ENCODE measurements at places on chromosomes 1 and 21.

DNA sequence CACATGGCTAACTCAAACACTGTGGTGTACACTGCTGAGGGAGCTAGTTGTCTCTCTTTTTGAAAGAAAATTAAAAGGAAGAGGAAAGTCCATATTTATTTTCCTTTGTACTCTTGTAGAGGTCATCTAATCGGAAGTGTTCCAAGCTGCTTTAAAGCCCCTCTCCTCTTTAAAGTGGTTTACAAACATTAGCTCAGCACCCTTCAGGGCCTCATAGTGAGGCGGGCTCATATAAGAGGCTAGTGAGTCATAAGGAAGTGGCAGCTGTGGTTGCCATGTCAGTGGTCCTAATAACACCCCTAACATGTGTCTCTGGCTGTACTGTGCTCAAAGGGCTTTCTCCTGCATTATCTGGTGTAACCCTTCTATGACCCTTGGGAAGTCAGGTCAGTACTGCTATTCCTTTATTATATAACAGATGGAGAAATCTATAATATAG, 104.4 kb upstream of the SERBP1 start:
- no peak for DNase-seq

GRCh38 chr1:235513495-235514366, 9.5 kb upstream of the B3GALNT2 start:
- DNase-seq = no peak

- no peak for DNase-seq
Measured at GRCh38 chr1:214658785-214659184, 55.8 kb downstream of the CENPF start.

- DNase-seq = no peak
Measured at GRCh38 chr1:99758073-99758511, 8.3 kb downstream of the FRRS1 start.

DNA sequence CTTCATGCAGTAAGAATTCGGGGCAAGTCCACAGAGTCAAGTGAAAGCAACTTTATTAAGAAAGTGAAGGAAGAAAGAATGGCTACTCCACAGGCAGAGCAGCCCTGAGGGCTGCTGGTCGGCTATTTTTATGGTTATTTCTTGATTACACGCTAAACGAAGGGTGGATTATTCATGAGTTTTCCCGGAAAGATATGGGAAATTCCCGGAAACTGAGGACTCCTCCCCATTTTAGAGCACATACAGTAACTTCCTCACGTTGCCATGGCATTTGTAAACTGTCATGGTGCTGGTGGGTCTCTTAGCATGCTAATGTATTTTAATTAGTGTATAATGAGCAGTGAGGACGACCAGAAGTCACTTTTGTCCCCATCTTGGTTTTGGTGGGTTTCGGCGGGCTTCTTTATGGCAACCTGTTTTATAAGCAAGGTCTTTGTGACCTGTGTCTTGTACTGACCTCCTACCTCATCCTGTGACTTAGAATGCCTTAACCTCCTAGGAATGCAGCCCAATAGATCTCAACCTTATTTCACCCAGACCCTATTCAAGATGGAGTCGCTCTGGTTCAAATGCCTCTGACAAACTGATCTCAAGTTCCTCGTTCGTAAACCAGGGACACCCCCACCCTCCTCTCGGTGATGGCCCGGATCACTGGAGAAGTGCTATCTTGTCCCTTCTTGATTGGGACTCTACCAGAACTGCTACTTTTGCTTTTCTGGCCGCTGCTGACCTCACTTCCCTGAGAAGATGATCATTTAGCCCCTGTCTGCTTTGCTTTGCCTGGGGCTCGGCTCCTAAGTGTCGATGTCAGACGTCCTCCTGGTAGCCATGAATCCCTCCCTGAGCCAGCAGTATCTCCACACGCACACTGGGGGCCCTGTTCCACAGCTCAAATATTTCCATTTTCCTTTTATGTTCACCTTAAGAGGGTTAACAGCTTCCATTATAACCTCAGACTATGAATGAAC, 48.8 kb downstream of the CLSTN1 start:
- no peak for DNase-seq

DNA sequence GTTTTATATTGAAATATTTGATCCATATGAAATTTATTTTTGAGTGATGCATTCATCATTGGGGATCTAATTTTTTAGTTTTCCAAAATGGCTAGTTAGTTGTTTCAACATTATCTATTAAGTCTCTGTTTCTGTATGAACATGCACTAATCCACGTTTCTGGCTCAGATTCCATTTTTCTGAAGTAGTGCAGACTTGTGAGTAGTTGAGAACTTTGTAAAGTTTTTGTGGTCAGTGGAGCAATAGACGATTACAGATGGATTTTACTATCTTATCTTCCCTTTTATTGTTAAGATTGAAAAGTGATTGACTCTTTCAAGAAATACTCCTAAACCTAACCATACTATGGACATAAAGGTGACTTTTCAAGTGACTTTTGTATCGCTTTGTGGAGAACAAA, 16.7 kb downstream of the SOAT1 start:
- DNase-seq = no peak

DNA sequence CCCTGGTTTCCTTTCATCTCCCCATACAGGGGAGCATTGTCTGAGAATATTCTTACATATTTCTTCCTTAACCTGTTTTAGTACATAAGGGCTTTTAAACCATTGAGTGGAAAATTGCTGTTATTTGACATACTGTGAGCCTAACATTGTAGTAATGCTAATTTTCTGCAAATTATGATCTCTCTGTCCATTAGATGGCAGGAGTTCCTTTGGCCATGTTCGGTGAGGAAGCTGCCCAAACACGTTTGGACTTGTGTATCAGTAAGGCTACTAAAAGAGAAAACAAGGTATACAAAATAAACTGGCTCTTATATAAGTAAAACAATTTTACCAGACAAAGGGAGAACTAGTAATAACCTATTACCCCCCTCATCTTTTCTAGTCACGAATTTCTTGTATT, 29.2 kb downstream of the CDC7 start:
- DNase-seq = no peak

DNA sequence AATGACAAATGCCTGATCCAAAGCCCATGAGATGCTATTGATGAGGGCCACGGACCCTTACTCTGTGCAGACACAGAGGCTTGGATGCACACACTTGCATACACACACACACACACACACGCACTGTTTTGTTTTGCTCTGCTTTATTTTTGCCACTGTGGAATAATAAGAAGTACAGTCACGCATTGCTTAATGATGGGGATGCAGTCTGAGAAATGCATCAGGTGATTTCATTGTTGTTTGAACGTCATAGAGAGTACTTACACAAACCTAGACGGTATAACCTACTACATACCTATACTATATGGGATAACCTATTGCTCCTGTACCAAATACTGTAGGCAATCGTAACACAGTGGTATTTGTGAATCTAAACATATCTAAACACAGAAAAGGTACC, 104.4 kb downstream of the RHOU start:
- no peak for DNase-seq

Data from activated CD4-positive, alpha-beta T cell treated with anti-CD3 and anti-CD28 coated beads for 1 hour (primary cell).